ENCODE measurements at places on chromosomes 7 and 10. TPM values are rescaled to one million over a fixed set of nuclear protein-coding genes. Genes with fewer than 3 reads are reported as not detected.

The CYP3A7 gene
- total RNA-seq: not detected

The CPA2 gene
- not detected for total RNA-seq

The ZNF727 gene
- 1.8 TPM for total RNA-seq

The DMTF1 gene
- 66.1 TPM for total RNA-seq

The CALML5 gene
- total RNA-seq: not detected

The FKBP6 gene
- not detected for total RNA-seq

The SEC31B gene
- 2.2 TPM for total RNA-seq

The SLC18A3 gene
- total RNA-seq: not detected

The UCMA gene
- total RNA-seq: not detected

The GDF10 gene
- not detected for total RNA-seq

The RNF148 gene
- total RNA-seq: 0.78 TPM

The UFSP1 gene
- total RNA-seq: 9.2 TPM

The CHST12 gene
- 2.7 TPM for total RNA-seq

The PLXDC2 gene
- total RNA-seq: 0.37 TPM

The PLAU gene
- 63.9 TPM for total RNA-seq

The CNNM1 gene
- 0.59 TPM for total RNA-seq

The MSMB gene
- not detected for total RNA-seq

The LIPJ gene
- 0.73 TPM for total RNA-seq

The INMT gene
- total RNA-seq: 7.0 TPM

The STK31 gene
- total RNA-seq: not detected

The KIN gene
- 5.1 TPM for total RNA-seq

The NPFFR1 gene
- total RNA-seq: not detected

The RPA3 gene
- total RNA-seq: 41.2 TPM

The TLL2 gene
- total RNA-seq: under 0.01 TPM

The DKK1 gene
- total RNA-seq: 92.1 TPM

The C7orf33 gene
- not detected for total RNA-seq

The SYNPO2L gene
- total RNA-seq: under 0.01 TPM

The CHAT gene
- not detected for total RNA-seq

The MKX gene
- 0.20 TPM for total RNA-seq

The LMOD2 gene
- not detected for total RNA-seq

The SPDYE5 gene
- total RNA-seq: not detected

The SERPINE1 gene
- 464 TPM for total RNA-seq

The CCL24 gene
- total RNA-seq: not detected

The TTYH3 gene
- 19.0 TPM for total RNA-seq

The CFAP69 gene
- total RNA-seq: 7.7 TPM

The HIP1 gene
- 7.0 TPM for total RNA-seq

The ANKRD2 gene
- total RNA-seq: 2.9 TPM

The CALY gene
- total RNA-seq: not detected

The CARD11 gene
- total RNA-seq: 0.20 TPM

The RSPH10B2 gene
- total RNA-seq: 0.20 TPM

Data from subcutaneous preadipocyte (primary cell).